ENCODE measurements at places on chromosomes 3 and 15.

DNA sequence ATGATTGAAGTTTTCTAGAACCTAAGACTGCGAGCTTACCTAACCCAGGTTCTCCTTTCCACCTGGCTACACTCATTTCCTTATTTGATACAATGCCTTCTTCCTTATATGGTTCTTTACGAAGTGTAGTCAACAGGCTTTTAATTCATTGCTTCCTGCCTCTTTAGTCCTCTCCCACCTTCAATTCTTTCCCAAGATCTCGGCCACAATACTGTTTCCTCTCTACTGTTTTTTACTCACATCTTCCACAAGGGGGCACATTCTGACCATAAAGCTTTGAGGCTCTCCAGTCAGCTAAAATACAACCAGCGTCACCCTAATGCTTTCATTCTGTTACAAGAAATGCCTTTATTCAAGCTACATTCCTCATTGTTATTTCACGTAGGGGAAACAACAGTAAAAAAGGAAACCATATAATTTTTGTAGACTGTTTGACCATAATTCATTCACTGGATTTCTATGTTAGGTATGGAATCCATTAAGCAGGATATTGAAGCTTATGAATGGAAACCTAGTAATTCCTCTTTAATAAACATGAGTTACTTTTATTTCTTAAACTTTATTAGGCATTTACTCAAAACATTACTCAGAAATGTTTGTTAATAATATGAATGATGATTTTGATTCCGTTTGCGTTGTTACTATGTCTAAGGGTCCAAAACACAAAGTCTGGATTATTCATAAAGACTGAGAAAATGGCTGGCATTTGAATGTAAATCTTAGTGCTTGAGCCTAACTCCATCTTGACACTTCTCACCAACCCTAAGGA is 29.5 kb upstream of the VEPH1 start:
- H3K4me3 ChIP-seq = no peak overlapping the region
- no peak overlapping the region for H3K27ac ChIP-seq
- no peak for DNase-seq

DNA sequence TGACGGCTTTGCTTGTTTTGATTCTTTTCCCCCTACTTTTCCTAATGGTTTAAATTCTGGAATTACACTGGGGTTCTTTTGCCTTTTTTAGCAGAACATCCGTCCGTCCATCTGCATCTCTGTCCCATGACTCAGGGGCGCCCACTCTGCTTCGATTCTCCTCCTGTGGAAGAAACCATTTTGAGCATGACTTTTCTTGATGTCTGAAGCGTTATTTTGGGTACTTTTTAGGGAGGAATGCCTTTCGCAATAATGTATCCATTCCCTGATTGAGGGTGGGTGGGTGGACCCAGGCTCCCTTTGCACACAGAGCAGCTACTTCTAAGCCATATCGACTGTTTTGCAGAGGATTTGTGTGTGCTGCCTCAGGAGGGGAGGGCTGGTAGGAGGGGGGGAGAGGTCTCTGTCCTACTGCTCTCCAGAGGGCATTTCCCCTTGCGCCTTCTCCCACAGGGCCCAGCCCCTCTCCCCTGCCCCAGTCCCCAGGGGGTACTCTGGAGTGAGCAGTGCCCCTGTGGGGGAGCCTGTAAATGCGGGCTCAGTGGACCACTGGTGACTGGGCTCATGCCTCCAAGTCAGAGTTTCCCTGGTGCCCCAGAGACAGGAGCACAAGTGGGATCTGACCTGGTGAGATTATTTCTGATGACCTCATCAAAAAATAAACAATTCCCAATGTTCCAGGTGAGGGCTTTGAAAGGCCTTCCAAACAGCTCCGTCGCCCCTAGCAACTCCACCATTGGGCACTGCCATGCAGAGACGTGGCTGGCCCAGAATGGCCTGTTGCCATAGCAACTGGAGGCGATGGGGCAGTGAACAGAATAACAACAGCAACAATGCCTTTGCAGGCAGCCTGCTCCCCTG is 19.5 kb upstream of the BSN start:
- H3K4me1 ChIP-seq = no peaks in the 10 kb centered on the region
- no peaks in the 10 kb centered on the region for H3K27me3 ChIP-seq
- no peak for DNase-seq
- peaks cover 25% of the 10 kb centered on the region for H3K36me3 ChIP-seq
- no peak overlapping the region for H3K27ac ChIP-seq

- H3K27ac ChIP-seq = no peak overlapping the region
- H3K27me3 ChIP-seq = no peaks in the 10 kb centered on the region
- DNase-seq = no peak
- no peak overlapping the region for H3K4me3 ChIP-seq
These were observed 194.5 kb downstream of the PLCH1 start for GRCh38 chr3:155550391-155550790.

- peaks cover 25% of the 10 kb centered on the region for H3K36me3 ChIP-seq
- DNase-seq = no peak
- H3K27me3 ChIP-seq = no peaks in the 10 kb centered on the region
- H3K27ac ChIP-seq = no peak overlapping the region
- no peaks in the 10 kb centered on the region for H3K4me1 ChIP-seq
These were observed 19.9 kb downstream of the NDUFB5 start for GRCh38 chr3:179624451-179624850.

Measured in effector memory CD4-positive, alpha-beta T cell (primary cell).